ENCODE measurements at places on chromosomes 4 and X. TPM values are rescaled to one million over a fixed set of nuclear protein-coding genes. Genes with fewer than 3 reads are reported as not detected.

The CFP gene
- 5.6 TPM for polyA plus RNA-seq

The MAGEB2 gene
- not detected for polyA plus RNA-seq

The MAP9 gene
- polyA plus RNA-seq, result 19.8 TPM

The MTMR1 gene
- 17.3 TPM for polyA plus RNA-seq

The TBC1D9 gene
- 30.1 TPM for polyA plus RNA-seq

The ADH1B gene
- 961 TPM for polyA plus RNA-seq

The PNMA5 gene
- polyA plus RNA-seq, result 0.12 TPM

The SPANXN4 gene
- not detected for polyA plus RNA-seq

The MAGEA2B gene
- not detected for polyA plus RNA-seq

The BGN gene
- 190 TPM for polyA plus RNA-seq

The ETDB gene
- polyA plus RNA-seq, result not detected

The BMPR1B gene
- polyA plus RNA-seq, result 1.2 TPM

The FREM3 gene
- 13.6 TPM for polyA plus RNA-seq

The COX7B2 gene
- polyA plus RNA-seq, result not detected

The CASP6 gene
- polyA plus RNA-seq, result 51.6 TPM

The MYL5 gene
- 22.9 TPM for polyA plus RNA-seq

The FRAS1 gene
- polyA plus RNA-seq, result 36.5 TPM

The HPSE gene
- 2.8 TPM for polyA plus RNA-seq

The KLKB1 gene
- polyA plus RNA-seq, result 1.7 TPM

The TSPAN7 gene
- 33.8 TPM for polyA plus RNA-seq

The ZFP92 gene
- 1.1 TPM for polyA plus RNA-seq

The ABCG2 gene
- polyA plus RNA-seq, result 23.5 TPM

The OPN1MW gene
- polyA plus RNA-seq, result not detected

The SLC9B2 gene
- 6.6 TPM for polyA plus RNA-seq

The DGKK gene
- polyA plus RNA-seq, result 0.07 TPM

The ETNPPL gene
- polyA plus RNA-seq, result not detected

The PLA2G12A gene
- 25.7 TPM for polyA plus RNA-seq

The ETDC gene
- polyA plus RNA-seq, result 1.2 TPM

The USP17L11 gene
- not detected for polyA plus RNA-seq

The ACE2 gene
- polyA plus RNA-seq, result 0.66 TPM

The PSAPL1 gene
- 0.03 TPM for polyA plus RNA-seq

The HAUS7 gene
- polyA plus RNA-seq, result 36.6 TPM

The G3BP2 gene
- polyA plus RNA-seq, result 119 TPM

The SPANXC gene
- polyA plus RNA-seq, result not detected

The SRPK3 gene
- polyA plus RNA-seq, result 0.74 TPM

The GRXCR1 gene
- not detected for polyA plus RNA-seq

The ZDHHC9 gene
- polyA plus RNA-seq, result 38.4 TPM

The AADAT gene
- 67.1 TPM for polyA plus RNA-seq

The CPE gene
- polyA plus RNA-seq, result 172 TPM

The MAGEA11 gene
- not detected for polyA plus RNA-seq

The HGFAC gene
- 1.5 TPM for polyA plus RNA-seq

The CWH43 gene
- 0.27 TPM for polyA plus RNA-seq

The QRFPR gene
- 2.8 TPM for polyA plus RNA-seq

The DCUN1D4 gene
- 51.2 TPM for polyA plus RNA-seq

The PPP4R3C gene
- polyA plus RNA-seq, result not detected

The ADAMTS3 gene
- polyA plus RNA-seq, result 8.7 TPM

The USP26 gene
- not detected for polyA plus RNA-seq

The CLCN4 gene
- 5.5 TPM for polyA plus RNA-seq

The TLR7 gene
- 1.1 TPM for polyA plus RNA-seq

The MAGED4B gene
- 81.6 TPM for polyA plus RNA-seq

The PIR gene
- polyA plus RNA-seq, result 8.2 TPM

The GSX2 gene
- polyA plus RNA-seq, result not detected

The PRKG2 gene
- 4.2 TPM for polyA plus RNA-seq

The VEGFD gene
- polyA plus RNA-seq, result 54.5 TPM

The ARHGAP36 gene
- 0.10 TPM for polyA plus RNA-seq

The GRK4 gene
- polyA plus RNA-seq, result 23.0 TPM

The FRG2 gene
- polyA plus RNA-seq, result not detected

All from left lung (tissue), 14 donors.